ENCODE measurements at places on chromosomes 1 and 21.

GRCh38 chr1:150183061-150183460, 33.3 kb downstream of the PLEKHO1 start:
- DNase-seq = no peak

- no peak for DNase-seq
These were observed 54.4 kb upstream of the WNT2B start for GRCh38 chr1:112454316-112454715.

DNA sequence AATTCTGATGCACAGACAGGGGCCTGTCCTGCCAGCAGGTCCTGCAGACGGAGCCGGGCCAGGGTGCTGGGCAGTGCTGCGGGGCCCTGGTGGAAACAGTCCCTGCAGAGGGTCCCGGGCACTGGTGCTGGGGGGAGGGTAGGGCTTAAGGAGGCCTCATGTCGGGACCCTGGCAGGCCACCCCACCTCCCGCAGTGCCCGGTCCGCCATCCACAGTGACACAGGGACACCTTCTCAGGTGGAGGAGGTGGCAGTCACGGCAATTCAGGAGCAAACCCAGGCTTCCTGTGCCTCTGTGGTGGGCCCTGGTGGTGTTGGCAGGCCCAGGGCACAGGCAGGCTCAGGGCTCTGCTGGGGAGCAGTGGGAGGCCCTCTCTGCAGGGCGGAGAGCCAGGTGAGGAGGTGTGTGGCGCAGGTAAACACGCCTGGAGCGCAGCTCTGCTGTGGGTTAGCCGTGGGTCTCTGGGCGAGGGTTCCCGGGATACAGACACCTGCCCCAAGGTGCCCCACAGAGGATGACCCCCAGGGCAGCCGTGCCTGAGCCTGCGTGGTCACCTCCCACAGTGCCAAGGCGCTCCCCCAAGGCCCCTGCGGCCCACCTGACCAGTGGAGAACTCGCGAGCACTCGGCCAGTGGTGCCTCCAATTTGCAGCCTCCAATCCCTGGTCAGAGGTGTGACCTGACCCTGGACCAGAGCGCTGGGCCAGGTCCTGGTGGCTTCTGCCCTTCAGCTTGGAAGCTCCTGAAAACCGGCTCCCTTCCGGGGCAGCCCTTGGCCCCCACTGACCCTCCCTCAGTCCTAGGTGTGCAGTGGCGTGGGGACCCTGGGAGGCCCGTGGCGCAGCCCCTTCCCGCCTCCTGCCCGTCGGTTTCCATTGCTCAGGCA, 19.2 kb downstream of the COL18A1 start:
- no peak for DNase-seq

- no peak for DNase-seq
These were observed 30.2 kb downstream of the ABCA4 start for GRCh38 chr1:94090761-94091160.

DNA sequence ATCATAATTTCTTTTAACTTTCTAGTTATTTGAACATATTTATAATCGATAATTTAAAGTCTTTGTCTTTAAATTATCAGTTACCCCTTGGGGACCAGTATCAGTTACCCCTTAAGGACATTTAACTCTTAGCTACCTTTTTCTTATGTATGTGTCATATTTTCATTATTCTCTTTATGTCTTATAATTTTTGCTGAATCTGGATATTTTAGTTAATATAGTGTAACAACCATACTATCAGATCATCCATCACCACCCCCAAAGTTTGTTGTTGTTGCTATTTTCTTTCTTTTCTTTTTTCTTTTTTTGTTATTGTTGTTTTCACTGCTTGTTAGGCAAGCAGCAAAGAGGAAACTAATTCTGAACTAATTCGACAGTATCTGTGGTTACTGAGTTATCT, 57.0 kb upstream of the TNFSF18 start:
- no peak for DNase-seq

GRCh38 chr1:54698346-54698745, 17.3 kb upstream of the TTC4 start:
- no peak for DNase-seq

DNA sequence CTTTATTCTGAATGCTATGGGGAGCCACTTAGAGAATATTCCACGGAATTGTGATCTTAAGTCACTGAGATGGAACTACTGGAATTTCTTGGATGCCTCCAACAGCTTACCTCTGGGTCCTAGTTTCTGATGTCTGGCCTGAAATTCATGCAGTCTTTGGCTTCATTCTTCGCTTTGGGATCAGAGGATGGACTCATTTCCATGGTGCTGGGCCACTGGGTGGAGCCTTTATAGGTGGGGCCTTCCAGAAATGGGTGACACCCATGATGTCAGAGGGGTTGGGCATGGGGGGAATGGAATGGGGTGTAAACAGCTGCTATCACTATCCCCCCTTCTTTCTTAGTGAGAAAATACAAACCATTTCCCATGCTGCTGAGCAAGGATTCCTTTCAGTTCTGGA, 73.7 kb upstream of the FGGY start:
- DNase-seq = no peak

- DNase-seq = no peak
These were observed 107.9 kb upstream of the DYNLT5 start for GRCh38 chr1:66644331-66644730.

DNA sequence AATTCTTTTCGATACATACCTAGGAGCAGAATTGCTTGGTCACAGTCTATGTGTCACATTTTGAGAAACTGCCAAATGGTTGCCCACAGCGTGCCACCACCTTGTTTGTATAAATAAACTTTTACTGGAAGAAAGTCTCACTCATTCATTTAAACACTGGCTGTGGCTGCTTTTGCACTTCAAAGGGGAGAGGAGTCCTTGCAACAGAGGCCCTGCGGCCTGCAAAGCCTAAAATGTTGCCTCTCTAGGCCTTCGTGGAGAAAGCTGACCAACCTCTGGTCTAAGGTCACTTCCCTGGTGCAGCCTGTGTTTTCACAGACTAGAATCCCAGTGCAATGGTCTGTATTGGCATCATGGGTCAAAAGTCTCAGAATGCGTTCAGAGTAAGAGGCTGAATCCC, 8.3 kb downstream of the RIPK4 start:
- no peak for DNase-seq

GRCh38 chr1:30419831-30420230, 303.6 kb downstream of the MATN1 start:
- DNase-seq = no peak

- no peak for DNase-seq
These were observed 27.9 kb downstream of the EBNA1BP2 start for GRCh38 chr1:43144237-43144636.

DNA sequence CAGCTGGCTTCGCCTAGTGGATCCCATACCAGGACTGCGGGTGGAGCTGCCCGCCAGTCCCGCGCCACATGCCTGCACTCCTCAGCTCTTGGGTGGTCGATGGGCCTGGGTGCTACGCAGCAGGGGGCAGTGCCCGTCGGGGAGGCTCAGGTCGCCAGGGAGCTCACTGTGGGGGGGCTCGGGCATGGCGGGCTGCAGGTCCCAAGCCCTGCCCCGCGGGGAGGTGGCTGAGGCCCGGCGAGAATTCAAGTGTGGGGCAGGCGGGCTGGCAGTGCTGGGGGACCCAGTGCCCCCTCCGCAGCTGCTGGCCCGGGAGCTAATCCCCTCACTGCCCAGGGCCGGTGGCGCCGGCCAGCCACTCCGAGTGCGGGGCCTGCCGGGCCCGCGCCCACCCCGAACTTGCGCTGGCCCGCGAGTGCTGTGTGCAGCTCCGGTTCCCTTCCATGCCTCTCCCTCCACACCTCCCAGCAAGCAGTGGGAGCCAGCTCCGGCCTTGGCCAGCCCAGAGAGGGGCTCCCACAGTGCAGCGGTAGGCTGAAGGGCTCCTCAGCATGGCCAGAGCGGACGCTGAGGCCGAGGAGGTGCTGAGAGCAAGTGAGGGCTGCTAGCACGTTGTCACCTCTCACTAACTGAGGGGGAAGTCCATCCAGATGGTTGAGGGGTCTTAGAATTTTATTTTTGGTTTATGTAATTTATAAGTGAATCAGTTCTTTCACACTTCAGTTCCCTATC, 85.2 kb upstream of the HMCN1 start:
- DNase-seq = no peak

DNA sequence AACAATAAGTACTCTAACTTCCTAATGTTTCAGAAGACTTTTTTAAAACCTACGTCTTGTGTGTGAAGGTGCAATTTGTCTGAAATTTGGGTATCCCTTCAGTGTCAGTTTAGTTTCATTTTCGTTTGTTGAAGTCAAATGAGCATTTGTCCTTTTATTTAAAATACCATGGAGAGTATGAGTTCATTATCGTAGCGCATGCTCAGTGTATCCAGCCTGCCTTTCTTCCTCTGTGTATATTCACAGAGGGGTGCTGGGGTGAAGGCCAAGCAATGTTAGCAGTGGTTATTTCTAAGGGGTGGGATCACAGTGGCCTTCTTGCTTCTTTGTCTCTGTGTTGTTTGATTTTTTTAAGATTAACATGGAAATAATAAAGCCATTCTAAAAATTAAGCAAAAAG, 43.2 kb downstream of the CNN3 start:
- DNase-seq = no peak
